Activated T-helper 1 cell treated with anti-CD3 and anti-CD28 coated beads, Interleukin-2, amount 50 U/mL, for 16 hours (primary cell): ENCODE measurements at places on chromosomes 4 and X.

DNA sequence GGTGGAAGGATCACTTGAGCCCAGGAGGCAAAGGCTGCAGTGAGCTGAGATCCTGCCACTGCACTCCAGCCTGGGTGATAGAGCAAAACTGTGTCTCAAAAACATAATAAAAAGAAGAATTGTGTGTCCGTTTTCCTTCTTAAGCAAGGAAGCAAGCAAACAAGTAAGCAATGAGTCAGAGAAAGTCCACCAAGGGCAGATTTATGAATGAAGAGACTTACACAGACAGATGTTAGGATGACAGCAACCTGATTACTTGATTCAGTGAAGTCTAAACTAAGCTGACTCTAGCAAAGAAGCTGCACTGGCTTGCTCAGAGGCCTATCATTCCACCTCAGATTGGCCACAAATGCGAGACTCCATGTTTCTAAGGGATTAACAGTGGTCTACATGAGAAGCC is 34.1 kb upstream of the SCML1 start:
- no peak for DNase-seq

GRCh38 chr4:90159193-90159592 is 32.0 kb downstream of the CCSER1 start:
- no peak for DNase-seq

DNA sequence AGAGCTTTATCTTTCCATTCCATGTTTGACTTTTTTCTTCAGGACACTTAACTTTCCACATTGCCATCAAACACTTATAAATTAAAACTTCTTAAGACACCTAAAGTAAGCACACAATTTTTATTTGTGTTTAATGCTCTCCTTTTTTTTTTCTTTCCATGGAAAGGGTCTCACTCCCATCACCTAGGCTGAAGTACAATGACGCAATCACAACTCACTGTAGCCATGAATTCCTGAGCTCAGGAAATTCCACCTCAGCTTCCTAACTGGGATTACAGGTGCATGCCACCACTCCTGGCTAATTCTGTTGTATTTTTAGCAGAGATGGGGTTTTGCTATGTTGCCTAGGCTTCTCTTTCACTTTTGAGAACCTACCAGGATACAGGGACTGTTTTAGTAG is 7.3 kb downstream of the SMR3A start:
- no peak for DNase-seq

- no peak for DNase-seq
Observed at GRCh38 chrX:124028182-124028581, 66.7 kb downstream of the STAG2 start.

GRCh38 chr4:34766935-34767334 is 1477.4 kb downstream of the ARAP2 start:
- DNase-seq = no peak

DNA sequence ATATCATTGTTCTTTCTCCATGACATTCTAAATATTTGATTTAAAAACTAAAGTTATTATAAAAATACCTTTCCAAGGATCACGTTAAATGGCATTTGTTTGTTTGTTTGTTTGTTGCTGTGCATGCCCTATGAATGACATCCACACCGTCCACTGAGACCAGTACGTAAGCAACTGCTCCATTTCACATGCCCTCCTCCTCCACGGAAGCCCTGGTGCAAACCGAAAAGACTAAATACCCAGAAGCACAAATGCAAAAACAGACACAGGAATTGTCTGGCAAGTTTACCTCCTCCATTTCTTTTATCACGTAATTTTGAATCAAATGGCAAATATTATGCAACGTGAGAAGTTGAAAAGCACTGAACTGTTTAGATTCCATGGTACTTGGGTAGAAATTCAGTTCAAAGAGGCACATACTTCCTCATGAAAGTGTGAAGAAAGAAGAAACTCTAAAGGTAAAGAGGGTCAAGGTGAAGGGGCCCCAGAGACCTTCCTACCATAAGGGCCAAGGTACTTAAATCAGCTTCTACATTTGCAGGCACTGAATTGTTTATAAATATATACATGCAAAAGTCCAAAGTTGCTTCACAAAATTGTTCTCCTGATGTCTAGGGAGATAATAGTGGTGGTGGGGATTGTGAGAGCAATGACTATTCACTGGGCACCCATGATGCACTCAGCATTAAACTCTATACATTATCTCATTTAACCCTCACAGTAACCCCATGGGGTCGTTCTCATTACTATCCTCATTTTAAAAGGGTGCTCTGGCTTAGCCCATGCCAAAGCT is 23.4 kb downstream of the IRF2 start:
- DNase-seq = no peak
